Esophagus squamous epithelium (tissue), 5 donors: ENCODE measurements at places on chromosomes 4 and X.

- no peak for DNase-seq
Measured at GRCh38 chrX:78796916-78797315, 49.4 kb downstream of the LPAR4 start.

DNA sequence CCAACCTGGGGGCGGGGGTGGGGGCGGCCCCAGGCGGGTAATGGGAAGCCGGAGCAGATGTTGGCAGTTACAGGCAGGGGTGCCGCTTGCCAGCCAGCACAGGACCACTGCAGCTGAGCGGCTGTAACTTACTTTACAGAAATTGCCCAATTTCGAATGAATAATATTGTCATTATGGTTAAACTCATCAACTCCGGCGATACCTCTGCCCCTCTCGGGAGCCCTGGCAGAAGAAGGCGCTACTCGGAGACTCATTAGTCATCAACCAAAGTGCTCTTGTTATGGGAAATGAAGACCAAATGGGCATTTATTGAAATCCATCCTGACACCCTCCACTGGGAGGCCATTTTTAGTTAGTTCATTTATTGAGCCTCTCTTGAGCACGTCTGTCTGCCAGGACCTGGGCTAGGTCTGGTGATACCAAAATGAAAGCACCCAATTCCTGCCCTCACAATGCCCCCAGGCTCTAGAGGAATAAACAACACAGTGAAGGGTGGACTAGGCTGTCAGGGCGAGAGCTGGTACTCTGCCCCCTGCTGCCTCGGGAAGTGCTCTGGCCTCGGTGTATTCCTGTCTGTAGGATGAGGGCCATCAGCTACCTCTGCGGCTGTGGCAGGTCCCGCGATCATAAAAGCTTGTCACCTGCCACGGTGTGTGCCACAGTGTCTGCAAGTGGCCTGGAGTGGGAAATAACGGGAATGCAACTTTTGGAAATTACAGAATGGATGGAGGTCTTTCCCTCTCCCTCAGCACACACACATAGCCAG is 159.1 kb upstream of the PSAPL1 start:
- DNase-seq = no peak

DNA sequence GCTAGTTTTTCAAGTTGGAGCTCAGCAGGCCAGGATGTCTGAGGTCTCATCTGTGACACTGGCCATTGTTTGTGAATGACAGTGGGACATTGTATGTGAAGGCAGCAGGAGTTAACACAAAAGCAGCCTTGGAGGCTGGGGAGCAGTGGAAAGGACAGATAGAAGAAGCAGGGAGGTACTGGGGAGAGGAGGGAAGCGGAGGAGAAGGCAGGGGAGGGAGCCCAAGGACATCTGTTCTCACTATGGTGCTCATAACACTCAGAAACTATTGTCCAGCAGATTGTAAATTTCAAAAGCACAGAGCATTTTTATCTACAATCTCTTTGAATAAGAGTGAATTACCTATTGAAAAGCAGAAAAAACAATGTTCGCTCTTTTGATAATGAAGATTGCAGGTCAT is 253.6 kb upstream of the DIPK2B start:
- no peak for DNase-seq

DNA sequence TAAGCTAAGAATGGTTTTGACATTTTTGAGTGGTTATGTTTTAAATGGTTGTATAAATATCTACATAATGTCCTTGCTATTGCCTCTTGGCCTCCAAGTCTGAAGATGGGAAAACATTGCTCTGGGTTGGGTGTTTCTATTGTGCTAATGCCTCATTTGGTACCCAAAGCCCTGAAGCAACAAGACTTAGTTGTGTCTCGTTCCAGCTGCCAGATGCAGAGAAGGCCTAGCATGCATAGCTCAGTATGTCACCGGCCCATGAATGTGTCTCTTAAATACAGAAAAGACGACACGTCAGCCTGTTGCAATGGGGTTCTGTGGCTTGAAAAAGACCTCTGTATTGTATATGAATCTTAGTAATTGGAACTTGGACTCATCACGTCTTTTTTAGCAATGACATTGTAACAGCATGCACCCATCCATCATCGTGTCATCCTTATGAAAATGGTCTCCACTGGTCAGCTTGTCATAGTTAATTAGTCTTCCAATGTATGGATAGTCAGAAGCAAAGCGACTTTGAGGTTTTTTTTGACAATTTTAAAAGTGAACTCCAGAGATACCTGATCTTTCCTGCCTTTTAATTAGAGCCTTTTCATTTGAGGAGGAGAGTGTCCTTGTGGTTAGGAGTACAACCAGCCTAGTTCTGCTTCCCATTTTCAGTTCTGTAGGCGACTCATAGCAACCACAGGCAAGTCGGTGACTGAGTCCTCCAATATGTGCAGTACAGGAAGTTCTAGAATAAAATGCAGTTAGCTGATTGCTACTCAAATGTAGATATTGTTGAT is 126.4 kb upstream of the GATB start:
- no peak for DNase-seq

DNA sequence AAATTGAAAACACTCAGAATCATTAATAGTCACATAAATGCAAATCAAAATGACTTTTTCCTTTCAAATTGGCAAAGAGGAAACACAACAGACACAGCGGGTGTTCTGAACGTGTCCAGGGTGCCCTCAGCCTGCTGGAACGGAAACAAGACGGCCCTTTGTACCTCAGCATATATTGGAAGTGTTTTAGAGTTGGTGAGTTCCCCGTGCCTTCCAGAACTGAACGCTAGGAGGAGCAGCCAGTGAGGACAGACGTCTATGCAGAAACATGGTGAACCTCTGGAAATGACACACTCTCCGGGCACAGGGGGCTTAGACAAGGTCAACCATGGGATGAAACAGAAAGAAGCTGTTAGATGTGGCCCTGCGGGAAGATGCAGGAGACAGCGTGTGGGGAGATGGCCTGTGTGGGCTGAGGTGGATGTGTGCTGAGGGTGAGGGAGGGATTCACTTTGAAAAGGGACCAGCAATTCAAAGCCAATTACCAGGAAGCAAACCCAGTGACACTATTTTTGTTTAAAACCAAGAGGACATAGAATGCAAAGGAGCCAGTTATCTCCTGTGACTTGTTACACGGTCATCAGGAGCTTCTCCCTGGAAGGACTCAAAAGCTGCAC is 40.4 kb downstream of the RNF212 start:
- no peak for DNase-seq

GRCh38 chr4:2771264-2771663 is 15.1 kb upstream of the TNIP2 start:
- DNase-seq = no peak

DNA sequence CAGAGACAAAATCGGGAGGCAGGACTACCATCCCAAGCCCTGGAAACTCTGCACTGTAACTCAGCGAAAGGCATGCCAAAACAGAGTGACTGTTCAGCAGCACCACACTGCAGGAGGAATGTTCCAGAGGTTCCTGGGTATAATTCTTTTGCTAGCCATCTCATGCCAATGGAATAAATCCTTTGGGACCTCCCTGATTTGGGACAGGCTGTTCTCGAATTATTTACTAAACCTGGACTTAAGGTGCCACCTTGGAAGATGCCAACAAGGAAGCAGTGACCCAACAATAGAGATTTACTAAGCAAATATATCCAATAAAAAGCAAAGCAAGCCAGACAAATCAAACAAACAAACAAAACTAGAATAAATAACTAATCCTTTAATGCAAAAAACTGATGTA is 9.3 kb downstream of the AADAT start:
- DNase-seq = no peak

GRCh38 chr4:157204634-157205244 is 15.8 kb upstream of the GRIA2 start:
- DNase-seq = no peak

GRCh38 chr4:15778289-15779241 is at the start of gene CD38:
Gene CD38 (plus strand): TSS chr4:15778328. CDS start chr4:15778415, 87 bp downstream.
- no peak for DNase-seq

- DNase-seq = no peak
Measured at GRCh38 chr4:105946771-105947170, 51.5 kb downstream of the NPNT start.

- no peak for DNase-seq
Measured at GRCh38 chr4:2068198-2068470, 9.0 kb downstream of the NAT8L start.

- no peak for DNase-seq
Measured at GRCh38 chr4:101621120-101621519, 169.4 kb upstream of the BANK1 start.

- DNase-seq = no peak
Measured at GRCh38 chrX:109773374-109773773, 40.3 kb upstream of the ACSL4 start.

GRCh38 chrX:39052751-39053150 is 251.5 kb downstream of the MID1IP1 start:
- no peak for DNase-seq

- no peak for DNase-seq
Measured at GRCh38 chrX:40581336-40581920, 658 bp downstream of the ATP6AP2 start.

DNA sequence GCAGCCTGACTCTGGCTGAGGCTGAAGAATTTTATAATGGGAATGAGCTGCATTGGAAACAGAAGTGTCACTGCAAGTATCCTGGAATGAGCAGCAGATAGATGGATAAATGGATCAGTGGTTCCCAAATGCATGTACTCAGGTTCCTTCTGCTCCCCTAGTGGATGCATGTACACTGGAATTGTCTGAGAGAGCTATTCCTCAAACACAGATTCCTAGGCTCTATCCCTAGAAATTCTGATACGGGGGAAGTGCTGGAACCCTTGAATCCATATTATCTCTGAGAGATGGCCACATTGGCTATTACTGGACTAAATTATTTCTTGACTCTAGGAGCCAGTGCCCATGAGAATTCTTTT is 64.8 kb downstream of the TMEM131L start:
- DNase-seq = no peak

DNA sequence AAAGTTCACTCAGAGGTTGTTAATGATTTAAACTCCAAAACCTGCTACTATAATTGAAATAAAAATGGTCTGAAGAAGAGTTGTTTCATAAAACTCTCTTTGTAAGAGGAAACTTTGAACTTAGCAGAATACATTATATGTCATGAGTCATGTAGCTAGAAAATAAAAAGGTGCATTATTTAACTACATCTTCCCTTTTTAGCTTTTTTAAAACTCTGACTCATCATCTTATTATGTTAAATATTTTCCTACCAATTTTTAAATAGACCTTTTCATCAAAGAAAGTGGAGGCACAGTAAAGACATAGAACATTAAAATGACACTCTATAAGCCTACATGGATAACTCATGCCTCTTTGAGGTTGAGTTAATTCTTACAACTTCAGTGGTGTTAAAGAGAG is 1.2 kb upstream of the ZNF827 start:
- no peak for DNase-seq

GRCh38 chr4:171432536-171432935 is 380.7 kb upstream of the GALNTL6 start:
- no peak for DNase-seq

DNA sequence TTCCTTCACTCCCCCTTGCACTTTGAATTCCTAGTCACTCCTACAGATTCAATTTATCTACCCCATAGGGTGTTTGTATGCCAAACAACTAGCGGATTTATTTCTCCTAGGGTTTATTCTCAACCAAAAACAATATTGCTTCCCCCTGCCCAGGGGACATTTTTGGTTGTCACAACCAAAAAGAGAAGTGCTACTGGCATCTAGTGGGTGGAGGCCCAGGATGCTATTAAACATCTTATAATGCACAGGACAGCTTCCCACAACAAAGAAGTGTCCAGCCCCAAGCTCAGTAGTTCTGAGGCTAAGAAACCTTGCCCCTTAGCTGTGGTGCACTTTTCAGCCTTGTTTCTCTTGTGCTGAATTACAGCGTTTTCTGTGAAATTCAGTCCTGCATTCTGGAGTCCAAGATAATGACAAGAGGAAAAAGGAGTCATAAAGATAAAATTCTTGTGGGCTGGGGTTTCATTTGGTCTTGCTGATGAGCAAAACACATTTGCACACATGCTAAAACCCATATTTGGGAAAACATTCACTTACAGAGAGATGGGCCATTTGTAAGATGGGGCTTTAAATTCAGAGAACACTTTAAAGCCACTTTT is 11.2 kb upstream of the SYTL4 start:
- no peak for DNase-seq

DNA sequence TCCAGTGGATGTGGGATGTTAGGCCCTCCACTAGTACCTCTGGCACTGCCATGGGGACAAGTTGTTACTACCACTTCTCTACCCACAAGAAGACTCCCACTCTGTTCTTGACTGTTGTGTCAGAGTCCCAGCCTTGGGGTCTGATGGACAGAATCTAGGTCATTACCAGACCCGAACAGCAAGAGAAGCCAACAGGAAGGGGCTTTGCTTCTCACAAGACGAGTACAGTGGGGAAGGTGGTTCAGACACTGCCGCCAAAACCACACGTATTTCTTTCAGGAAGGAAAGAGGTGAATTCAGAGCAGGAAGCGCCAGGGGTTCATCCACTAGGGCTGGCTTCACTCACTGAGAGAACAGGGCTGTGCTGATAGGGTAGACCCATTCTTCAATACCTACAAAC is 161.3 kb upstream of the KIT start:
- DNase-seq = no peak

- DNase-seq = no peak
Measured at GRCh38 chrX:85378461-85378860, 1.0 kb downstream of the POF1B start.

- DNase-seq = no peak
Measured at GRCh38 chr4:174575436-174575835, 53.1 kb upstream of the HPGD start.

- DNase-seq = no peak
Measured at GRCh38 chrX:45803383-45803921, 602.8 kb upstream of the DIPK2B start.

DNA sequence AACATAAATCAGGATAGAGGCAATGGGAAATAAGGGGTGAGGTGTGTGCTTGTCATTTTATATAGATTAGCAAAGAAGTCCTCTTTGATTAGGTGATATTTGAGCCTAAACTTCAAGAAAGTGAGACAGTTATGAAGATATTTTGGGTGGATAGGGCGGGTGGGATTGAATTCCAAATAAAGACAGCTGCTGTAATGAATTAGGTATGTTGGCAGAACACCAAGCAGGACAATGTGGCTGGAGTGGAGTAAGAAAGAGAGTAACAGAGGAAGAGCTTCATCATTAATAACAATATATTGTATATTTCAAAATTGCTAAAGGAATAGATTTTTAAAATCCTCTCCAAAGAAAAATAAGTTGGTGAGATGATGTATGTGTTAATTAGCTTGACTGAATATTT is 91.0 kb upstream of the CENPE start:
- DNase-seq = no peak

DNA sequence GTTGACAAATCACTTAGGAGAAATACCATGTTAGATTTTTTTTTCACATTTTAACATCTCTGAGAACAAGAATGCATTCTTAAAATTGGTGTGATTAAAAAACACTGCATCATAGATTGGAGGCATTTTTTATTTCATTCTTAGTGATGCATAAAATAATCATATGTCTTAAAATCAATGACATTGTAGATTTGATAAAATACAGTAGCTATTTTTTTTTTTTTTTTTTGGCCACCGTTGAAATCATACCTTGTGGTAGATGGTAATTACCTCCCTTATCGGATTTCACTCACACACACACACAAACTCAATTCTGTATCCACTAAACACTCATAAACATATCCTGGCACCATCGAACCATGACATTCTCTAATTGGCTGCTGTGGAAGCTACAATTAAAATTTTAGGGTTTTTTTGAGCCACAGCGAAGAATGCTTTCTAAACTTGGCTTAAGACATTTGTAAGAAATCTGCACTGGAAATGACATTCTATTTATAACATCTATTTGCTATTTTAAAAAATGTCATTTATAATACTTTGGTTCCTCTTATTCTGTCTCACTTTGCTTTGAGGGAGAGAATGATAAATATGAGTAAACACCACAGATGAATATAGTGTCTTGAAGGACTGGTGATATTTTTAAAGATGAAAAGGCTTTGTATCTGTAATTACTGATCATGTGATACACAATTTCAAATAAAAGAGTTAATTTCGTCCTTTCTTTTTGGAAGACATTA is 60.1 kb downstream of the CCSER1 start:
- no peak for DNase-seq
